AG04449 (cell line): ENCODE measurements at places on chromosomes 13 and 19.

DNA sequence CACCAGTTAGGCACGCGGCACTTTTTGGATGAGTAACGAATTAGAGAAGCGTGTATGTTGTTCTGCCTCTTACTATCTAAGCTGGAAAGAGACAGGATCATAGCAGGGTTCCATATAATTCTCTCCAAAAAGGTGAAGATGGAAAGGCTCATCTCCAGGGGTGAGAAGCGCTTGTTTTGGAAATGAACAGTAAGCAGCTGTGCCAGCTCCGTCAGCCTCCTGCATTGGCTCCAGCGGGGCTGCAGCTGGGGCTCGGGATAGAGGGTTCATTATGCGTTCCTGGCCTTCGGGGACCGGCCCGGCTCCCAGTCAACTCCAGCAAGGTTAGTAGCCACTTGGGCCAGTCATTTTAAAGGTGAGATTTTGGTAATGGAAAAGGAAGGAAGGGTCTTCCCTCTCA is 155.5 kb downstream of the COL4A1 start:
- DNase-seq = no peak

- DNase-seq = no peak
Observed at GRCh38 chr13:49517461-49517860, 21.7 kb downstream of the PHF11 start.

DNA sequence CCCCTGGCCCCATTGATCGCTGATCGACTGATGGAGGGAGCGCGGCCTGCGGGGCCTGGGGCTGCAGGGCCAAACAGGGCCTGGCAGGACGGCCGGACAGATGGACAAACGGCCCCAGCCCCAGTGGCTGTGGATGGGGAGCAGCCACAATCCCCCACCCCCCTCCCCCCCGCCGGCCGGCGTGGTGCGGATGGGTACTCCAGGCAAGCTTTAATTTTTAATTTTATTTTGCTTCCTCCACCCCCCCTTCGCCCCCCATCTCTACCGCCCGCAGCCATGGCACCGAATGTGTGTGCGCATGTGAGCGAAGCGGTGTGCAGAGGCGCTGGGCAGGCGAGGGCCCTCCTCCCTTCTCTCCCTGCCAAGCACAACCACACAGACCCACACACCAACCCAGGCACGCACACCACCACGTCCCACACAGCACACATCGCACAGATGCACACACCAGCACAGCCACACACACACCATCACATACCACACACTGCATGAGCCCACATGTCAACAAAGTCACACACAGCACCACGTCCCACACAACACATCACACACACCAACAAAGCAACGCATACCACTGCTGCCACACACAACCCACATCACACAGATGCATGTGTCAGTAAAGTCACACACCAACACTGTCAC is 12.4 kb downstream of the ERFL start:
- DNase-seq = no peak

DNA sequence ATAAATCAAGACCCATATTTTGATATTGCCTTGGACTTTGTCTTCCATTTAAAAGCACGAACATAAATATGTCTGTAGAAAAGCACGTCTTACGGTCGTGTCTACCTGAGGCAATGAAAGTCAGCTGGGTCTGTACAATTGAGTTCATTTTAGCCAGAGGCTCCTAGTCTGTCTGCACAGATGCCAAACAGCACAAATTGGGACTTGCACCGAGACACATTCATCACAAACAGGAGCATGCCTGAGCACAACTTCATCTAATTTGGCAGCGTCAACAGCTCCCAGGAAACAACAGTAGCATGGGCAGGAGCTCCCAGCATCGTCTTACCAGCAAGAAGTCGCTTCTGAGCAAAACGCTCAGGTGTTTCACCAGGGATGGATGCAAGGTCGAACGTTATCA is 687.0 kb downstream of the EFNB2 start:
- no peak for DNase-seq

- no peak for DNase-seq
Observed at GRCh38 chr13:82129281-82129680, 1753.0 kb downstream of the SLITRK1 start.

- no peak for DNase-seq
Observed at GRCh38 chr13:101552786-101553185, 100.3 kb downstream of the ITGBL1 start.

DNA sequence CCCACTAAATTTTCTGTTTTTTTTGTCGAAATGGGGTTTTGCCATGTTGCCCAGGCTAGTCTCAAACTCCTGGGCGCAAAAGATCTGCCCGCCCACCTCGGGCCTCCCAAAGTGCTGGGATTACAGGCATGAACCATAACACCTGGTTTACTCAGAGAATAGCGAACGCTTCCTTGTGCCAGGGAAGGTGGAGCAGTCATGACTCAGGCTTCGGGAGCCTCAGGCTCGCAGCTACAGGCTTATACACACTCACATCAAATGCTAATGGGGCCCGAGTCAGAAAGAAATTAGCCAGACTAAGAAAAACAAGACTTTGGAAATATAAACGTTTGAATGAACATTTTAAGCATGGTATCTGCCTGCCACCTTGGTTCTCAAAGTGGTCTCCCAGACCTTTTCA is 11.0 kb upstream of the TPT1 start:
- DNase-seq = no peak

DNA sequence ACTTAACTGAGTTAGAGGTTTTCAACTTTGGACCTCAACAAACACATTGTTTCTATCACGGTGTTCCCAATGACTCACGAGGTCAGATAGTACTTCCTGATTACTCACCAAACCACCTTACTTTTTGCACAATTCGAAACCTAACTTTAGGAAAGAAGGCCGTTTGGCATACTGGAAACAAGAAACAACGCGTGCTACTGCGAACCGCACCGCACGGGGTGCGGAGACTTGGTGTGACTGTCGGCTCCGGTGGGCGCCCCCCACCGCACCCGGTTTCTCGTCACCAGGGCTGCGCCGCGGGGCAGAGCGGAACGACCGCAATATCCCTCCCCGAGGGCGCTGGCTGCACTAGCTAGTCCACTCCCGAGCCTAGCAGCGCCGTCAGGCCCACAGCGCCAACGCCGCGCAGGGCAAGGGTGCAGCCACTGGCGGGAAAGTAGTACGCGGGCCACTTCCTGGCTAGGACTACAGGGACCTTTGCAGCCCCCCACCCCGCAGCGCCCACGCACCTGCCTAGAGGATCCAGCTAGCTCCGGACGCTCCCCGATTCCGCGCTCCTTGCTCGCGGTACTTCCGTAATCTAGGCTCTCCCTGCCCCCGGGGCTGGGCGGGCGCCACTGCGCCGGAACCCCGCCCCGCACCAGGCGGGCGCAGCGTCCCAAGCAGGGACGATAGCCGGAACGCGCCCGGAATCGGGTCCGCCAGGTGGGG is at the start of gene PARP4:
Gene PARP4 (minus strand): TSS at position 582 of the 711 bp plus-strand sequence. CDS start 9,002 bp downstream, outside the sequence.
- peak; percentile 14 for DNase-seq

DNA sequence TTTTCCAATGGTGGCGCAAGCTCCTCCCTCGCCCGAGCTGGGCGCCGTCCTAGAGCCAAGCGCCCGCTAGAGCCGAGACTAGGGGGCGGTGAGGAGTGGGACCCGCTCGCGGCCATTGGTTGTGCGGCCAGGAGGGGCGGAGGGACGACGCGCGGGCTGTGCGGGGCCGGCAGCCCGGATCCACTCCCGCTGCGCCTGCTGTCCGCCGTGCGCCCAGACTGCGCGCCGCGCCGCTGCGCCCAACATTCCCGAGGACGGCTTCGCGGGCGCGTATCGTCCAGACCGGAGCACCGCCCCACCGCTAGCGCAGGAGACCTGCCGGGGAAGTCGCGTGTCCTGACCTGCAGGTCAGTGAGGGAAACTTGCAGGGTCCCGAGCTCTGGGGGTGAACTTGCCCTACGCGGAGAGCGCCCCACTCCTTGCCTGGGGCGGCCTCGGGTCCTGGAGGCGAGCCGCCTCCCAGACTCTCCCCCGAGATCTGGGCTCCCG is at the start of gene SERTM1:
Gene SERTM1 (plus strand): TSS at position 183 of the 489 bp plus-strand sequence. CDS start 21,059 bp downstream, outside the sequence.
- no peak for DNase-seq

DNA sequence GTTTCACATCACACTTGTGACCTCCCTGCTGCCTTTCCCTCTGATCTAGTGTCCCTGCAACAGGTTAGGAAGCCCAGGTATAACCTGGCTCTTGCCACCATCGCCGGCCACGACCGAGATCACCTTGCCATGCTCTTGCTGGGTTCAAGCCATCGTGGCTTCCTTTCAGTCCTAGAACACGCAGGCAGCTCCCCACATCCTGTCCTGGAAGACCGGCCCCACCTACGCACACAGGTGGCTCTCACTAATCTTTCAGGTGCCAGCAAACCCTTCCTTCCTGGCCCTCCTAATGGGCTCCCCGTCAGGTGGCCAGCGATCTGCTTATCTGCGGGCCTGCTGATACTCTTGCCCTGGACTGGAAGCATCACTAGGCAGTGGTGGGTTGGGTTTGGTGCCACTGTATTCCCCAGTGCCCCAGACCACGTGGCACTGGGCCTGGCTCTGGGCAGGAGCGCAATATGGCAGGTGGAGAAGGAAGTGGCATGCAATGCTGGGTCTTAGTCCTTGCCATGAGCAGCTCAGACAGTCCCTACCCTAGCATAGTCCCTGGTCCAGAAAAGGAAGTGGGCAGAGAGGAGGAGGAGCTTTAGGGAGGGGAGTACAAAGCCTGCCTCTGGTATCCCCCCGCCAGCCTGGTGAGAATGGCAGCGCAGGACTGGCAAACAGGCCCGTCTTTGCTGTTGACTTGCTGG is 11.8 kb downstream of the PPP1R37 start:
- DNase-seq = no peak

GRCh38 chr13:70585109-70585508 is 476.9 kb upstream of the KLHL1 start:
- no peak for DNase-seq

DNA sequence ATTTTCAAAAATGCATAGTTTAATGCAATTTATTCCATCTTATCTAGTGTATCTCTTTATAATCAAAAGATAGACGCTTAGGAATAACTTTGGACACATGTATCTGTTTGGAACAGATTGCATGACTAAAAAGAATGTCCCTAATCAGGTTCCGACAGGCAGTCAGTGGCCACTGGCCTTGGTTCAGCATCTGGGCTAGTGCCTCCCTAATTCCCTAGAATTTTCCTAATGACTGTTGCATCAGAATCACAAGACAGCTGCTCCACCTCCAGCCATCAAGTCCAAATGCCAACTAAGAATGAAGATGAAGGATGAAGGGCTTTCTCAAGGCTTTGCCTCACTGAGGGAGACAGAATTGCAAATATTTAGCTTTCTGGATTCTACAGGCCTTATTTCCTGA is 173.8 kb downstream of the EFNB2 start:
- DNase-seq = no peak

DNA sequence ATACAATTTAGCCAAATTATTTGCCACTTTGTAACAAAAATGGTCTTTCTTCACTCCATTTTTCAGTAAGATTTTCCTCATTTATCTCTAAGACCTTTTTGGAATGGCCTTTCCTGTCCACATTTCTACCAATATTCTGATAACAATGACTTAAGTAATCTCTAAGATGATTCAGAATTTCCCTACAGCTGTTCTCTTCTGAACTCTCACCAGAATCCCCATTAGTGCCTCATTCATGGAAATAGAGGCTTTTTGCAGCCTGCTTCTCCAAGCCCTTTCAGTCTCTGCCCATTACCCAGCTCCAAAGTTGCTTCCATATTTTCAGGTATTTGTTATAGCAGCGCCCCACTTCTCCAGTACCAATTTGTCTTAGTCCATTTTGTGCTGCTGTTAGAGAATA is 867.0 kb downstream of the GPC5 start:
- no peak for DNase-seq

DNA sequence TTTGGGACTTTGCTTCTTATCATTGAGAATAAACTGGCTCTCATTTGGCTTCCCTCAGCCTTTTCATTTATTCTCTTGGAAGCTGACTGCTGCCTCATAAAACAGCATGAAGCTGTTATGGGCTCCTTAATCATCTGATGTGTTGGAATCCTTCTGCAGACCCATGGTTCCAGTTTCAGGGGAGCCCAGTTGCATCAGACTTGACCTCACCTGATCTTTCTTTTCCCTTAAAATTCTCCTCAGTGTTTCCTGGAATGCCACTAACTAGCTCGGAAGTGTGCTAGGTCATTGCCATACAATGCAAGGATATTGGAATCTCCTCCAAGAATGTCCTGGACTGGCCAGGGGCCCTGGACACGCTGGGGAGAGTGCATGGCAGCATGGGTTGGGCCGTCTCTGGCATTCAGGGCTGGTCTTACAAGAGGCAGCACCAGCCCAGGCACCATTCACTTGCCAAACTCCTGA is 158.7 kb downstream of the FLT1 start:
- DNase-seq = no peak

DNA sequence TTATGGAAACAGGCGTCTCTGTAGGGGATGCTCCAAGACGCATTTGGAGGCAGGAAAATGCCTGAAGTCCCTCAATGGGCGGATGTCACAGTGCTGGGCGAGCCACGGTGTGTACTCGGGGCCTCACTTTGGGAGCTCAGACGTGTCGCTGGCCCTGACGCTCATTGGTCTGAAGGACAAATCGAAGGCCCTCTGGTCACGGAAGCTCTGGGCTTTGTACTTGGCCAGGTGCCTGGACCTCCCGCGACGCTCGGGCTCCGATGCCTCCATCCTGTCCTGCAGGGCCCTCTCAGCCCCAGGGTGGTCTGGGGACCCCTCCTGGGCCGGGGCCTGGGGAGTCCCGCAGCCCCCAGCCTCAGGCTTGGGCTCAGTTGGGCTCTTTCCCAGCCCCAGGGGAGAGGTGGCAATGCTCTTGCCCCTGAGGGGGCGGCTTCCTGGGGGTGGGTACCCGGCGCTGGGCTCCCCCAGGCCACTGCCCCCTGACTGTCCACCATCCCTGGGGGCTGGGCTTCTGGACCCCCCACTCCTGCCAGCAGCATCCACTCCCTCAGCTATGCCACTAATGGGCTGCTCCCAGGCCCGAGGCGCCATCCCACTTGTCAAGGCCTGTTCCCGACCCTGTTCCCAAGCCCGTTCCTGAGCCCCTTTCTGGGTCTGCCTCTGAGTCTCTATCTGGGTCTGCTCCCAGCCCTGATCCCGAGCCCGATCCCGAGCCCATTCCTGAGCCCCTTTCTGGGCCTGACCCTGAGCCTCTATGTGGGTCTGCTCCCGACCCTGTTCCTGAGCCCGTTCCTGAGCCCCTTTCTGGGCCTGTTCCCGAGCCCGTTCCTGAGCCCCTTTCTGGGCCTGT is 39.5 kb upstream of the GRTP1 start:
- no peak for DNase-seq

DNA sequence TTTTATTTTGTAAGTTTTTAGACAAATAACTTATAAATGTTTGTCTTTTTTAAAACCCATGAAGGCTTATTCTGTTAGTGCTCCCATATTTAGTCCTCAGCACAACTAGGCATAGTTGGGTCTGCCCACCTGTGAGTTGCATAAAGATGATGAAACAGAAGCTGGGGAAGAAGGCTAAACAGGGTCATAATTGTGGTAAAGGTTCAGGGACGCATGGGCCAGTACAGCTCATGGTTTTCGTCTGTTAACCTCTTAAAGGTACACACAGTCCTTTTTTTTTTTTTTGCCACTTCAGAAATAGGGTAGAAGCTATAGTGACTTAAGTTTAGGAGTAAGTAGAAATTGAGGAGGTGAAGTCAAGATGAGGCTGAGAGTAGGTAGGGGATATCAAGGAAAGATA is 58.3 kb downstream of the TM9SF2 start:
- DNase-seq = no peak
